ENCODE measurements at places on chromosomes 2 and 18.

GRCh38 chr2:17538844-17539554, 1.5 kb upstream of the VSNL1 start:
- DNase-seq = peak; percentile 74

DNA sequence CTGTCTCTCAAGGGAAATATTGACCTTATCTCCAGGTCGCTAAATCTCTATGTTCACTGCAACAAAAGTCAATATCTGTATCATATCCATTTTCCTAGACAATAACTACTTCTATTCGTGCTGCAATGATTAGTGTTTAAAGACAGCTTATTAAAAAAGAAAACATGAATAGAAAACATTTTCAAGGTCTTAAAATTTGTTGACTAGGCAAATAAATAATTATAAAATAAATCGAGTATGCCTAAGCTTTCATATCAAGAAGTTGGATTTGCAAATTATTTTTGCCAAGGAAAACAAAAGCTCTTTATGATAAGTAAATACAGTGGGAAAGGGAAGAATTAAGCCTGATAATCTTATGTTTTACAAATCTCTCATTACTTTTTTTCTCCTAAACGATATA, 428.5 kb downstream of the NUP35 start:
- DNase-seq = no peak

- no peak for DNase-seq
Measured at GRCh38 chr2:113260991-113261390, 17.7 kb downstream of the PAX8 start.

DNA sequence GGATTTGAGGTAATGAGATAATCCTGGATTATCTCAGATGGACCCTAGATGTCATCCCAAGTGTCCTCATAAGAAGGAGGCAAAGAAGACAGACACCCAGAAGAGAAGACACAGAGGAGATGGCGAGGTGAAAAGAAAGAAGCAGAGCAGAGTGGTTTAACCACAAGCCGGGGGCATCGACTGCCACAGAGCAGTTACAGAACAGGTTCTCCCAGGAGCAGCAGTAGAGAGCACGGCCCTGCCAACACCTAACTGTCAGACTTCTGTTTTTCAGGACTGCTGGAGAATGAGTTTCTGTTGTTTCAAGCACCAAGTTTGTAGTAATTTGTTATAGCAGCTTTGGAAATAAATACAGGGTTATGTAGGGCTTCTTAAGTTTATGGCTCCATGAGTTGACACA, 437.0 kb downstream of the THSD7B start:
- DNase-seq = no peak

GRCh38 chr2:70442301-70443077, 111.1 kb downstream of the TGFA start:
- DNase-seq = no peak

- DNase-seq = no peak
Measured at GRCh38 chr2:180707175-180707883, 273.1 kb upstream of the UBE2E3 start.

DNA sequence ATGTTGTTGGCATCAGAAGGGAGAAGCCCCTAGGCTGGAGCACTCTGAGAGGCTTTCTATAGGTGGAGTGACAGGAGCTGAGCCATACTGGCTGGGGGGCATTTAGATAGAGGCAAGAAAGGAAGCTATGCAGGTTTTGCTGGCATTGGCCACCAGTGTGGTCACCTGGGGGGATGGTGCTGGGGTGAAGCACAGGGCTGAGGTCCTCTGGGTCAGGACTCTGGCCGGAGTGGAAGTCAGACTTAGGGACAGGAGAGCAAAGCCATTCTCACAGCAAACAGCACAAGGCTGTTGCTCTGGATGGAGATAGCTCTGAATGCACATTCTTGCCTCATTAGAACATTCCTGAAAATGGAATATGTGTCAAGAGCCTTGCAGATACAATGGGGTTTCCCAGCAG, 47.4 kb downstream of the NTSR2 start:
- DNase-seq = no peak

DNA sequence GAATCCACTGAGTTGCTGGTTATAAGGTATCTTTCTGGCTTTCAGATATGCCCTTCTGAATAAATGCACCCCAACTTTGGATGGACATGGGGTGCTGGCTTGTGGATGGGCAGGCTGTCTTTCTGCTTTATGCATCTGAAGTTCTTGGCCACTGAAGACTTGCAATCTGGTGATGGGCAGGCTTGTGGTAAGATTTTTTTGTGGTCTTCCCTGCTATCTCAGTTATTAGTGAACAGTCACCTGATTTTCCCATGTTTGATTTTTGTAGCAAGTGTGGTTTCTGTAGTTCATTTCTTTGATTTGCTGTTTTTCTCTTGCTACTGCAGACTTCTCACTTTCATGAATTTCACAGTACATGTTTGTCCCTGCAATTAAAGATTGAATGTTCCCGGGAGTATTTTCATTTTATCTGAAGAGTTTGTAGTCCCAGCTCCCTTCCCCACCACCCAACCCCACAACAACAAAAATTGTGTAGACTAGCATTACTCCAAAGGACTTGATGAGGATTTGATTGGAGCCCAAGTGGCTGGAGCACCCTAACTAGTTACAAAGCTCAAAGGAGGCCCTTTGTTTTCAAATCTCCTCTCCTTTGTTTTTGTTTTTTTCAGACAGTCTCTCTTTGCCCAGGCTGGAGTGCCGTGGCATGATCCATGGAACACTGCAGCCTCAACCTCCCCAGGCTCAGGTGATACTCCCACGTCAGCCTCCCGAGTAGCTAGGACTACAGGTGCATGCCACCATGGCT, 63.6 kb upstream of the MGAT5 start:
- DNase-seq = no peak

GRCh38 chr2:235091421-235091820, 139.6 kb downstream of the SH3BP4 start:
- no peak for DNase-seq

GRCh38 chr2:56770490-56770889, 586.7 kb downstream of the CCDC85A start:
- no peak for DNase-seq

DNA sequence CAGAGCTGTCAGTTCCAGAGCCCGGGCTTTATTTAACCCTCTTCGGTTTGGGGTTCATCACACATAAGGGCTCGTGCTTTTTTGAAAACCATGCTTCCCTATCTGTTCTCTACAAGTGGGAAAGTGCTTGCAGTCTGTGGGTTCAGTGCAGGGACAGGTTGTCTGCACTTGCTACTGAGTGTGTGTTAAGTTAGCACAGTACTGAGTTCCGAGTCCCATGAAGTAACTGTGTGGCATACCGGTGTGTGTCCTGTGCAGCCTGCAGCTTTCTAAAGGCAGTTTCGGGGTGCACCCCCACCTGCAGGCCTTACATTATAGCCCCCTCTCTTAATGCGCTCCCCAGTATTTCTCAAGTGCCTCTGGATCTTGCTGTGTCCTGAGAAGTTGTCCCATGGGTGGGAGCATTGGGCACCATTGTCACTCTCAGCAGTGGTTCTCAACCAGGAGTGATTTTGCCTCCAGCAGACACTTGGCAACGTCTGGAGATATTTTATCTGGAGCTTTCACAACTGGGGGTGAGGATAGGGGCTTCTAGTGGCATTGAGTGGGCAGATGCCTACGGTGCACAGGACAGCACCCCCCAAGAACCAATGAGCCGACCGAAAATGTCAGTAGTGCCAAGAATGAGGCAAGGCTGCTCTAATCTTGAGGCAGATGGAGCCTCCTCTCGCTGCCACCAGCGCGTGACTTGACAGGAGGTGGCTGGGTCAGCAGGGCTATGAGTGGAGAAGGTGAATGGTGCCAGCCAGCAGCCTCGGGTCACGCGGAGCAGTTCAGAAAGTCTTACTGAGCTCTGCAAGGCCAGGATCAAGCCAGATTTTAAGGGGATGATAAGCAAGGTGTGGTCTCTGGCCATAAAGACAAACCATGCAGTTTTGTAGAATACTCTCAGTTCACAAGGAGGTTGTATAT, 152.2 kb downstream of the SMAD7 start:
- no peak for DNase-seq

DNA sequence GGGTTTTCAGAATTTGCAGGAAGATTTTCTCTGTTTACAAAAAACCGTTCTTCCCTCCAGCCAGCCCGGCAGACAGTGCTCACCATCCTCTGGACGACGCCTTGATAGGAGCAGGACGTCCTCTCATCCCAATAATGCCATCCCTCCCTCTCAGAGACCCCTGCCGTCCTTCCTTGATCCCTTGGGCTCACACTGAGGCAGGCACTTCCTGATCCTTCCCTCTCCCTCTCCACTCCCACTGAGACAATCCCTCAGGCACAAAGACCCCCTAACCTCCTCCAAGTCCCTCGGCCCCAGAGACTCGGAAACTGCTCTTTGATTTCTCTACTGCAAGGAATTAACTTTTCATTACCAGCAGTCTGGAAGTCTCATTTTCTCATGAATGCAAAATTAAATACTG, 42.5 kb downstream of the PAX3 start:
- no peak for DNase-seq

DNA sequence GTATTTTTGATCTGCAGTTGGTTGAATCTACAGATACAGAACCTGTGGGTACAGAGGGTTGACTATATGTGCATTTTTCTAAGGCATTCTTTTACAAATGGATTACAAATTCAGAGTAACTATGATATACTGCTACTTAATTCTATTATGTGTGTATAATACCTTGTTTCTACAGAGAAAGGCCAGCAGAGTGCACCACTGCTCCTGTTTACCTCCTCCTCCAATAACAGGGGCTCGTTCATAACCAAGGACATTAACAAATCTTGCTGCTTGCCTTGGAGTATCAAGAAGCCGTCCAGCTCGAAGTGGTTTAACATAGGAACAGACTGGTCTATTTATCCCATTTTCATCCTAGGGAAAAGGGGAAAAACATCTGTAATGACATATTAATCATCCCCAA, 16.4 kb downstream of the CEP76 start:
- no peak for DNase-seq

- no peak for DNase-seq
Measured at GRCh38 chr2:6945821-6946220, 28.6 kb downstream of the RNF144A start.

- no peak for DNase-seq
Measured at GRCh38 chr2:38029512-38029911, 46.4 kb downstream of the CYP1B1 start.

DNA sequence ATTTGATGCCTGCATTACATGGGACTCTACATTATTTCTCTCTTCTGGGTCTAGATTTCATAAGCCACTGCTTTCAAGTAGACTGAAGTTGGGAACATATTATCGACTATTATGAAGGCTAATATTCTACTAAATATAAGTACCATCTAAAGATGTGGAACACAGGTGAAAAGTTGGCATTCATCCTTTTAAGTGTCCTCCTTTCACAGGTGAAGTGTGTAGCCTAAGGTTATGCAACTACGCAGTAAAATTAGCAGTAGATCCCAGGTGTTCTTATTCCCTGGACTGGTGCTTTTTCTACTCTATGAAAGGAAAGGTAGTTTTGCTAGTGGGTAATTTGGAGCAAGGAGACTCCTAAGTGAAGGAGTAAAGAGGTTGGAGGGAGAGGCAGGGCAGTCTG, 88.2 kb upstream of the DPP10 start:
- DNase-seq = no peak

GRCh38 chr2:158797963-158798700, 3.0 kb downstream of the DAPL1 start:
- DNase-seq = no peak

- DNase-seq = no peak
Measured at GRCh38 chr2:234476766-234477165, 20.1 kb downstream of the ARL4C start.

DNA sequence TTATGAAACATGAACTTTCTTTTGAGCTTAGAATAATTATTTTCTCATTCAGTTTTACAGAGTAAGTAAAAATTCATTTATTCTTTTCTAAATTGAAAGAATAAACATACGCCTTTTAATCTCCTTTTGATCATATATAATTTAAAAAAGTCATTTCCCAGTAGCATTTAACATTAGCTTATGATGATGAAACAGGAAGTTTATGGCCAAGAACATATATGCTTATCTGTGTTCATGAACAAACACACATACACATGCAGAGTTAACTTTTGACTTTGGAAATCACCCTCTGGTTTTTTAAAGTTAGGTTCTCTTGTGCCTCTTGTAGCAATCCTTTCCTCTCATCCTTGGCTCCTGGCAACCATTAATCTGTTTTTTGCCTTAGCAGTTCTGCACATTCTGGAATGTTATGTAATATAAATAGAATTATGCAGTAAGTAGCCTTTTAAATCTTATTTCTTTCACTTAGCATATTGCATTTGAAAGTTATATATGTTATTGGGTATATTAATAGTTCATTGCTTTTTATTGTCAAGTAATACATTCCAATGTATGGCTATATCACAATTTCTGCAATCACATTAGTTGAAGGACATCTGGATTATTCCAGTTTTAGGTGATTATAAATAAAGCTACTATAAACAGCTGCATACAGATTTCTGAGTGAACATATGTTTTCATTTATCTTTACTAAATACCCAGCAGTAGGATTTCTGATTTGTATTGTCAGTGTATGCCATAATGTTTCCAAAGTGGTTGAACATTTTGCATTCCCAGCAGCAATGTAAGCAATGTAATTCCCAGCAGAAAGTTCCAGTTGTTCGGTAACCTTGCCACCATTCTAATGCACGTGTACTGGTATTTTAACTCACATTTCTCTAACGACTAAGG, 210.3 kb downstream of the ZRANB3 start:
- DNase-seq = no peak

- no peak for DNase-seq
Measured at GRCh38 chr2:159828738-159829137, 30.7 kb upstream of the CD302 start.

DNA sequence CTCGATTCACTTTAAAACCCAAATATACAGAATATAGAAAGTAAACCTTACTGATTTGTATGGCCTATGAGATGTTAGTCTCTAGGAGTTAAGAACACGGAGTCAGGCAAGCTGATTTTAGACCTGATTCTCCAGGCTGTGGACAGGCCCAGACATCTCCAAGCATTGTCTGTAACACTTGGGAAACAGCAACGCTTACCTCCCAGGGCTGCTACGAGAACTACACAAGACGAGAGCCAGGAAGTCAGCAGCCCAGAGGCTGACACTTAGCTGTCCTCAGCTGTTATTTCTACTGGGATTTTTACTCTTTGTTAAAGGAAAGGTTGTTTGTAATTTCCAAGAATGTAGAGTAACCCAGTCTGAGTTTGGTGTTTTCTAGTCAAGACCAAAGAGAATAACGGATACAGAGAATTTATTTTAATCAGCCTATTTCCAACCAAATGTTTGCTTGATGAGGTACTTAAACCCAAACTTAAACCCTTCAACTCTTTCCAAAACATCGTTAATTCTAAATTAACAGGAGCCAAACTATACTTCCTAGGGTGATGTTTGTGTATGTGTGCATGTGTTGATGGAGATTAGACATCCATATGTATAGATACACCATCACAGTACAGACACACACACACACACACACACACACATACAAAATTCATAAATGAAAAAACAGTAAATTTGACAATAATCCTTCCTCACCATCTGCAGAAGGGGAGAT, 123.4 kb downstream of the LAMA1 start:
- DNase-seq = no peak

DNA sequence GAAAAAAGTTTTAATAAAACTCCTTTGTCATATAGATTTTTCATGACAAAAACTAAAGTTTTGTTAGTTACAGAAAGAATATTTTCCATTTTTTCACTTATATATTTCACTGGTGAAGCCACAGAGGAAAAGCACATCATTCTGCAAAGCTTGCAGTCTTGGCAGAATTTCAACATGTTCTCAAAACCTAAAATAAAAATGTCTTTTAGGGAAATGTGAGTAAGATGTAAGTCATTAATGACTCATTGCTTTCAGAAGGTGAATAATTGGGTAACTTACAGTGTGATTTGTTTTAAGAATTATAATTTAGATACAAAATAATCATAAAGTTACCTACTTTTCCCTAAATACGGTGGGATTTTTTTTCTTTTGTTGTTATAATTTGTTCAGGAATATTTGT, 43.4 kb upstream of the TNFRSF11A start:
- DNase-seq = no peak

- DNase-seq = no peak
Measured at GRCh38 chr2:225402210-225402776, 2.8 kb downstream of the NYAP2 start.
